ENCODE measurements at places on chromosomes 4 and X.

- no peak for DNase-seq
These were observed 202.2 kb downstream of the CLCN4 start for GRCh38 chrX:10358958-10359357.

- DNase-seq: no peak
These were observed 28.6 kb downstream of the CLNK start for GRCh38 chr4:10655968-10656367.

DNA sequence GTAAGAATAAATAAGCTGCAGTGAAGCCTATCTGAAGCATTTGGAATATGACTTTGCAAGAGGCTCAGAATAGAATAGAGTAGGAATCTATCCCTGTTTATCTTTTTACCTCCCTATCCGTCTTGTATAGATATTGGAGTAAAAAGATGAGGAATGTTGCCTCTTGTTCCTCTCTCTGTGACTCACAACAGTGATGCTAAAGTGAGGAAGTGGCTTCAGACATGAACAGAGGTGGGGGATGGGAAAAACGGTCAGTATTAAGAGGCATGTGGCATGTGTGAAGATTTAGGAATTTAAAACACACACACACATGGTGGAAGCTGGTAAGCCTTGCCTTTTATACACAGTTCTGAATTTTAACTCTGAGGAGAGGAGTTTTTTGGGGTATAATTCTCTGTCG is 3.8 kb upstream of the DCAF4L1 start:
- no peak for DNase-seq

DNA sequence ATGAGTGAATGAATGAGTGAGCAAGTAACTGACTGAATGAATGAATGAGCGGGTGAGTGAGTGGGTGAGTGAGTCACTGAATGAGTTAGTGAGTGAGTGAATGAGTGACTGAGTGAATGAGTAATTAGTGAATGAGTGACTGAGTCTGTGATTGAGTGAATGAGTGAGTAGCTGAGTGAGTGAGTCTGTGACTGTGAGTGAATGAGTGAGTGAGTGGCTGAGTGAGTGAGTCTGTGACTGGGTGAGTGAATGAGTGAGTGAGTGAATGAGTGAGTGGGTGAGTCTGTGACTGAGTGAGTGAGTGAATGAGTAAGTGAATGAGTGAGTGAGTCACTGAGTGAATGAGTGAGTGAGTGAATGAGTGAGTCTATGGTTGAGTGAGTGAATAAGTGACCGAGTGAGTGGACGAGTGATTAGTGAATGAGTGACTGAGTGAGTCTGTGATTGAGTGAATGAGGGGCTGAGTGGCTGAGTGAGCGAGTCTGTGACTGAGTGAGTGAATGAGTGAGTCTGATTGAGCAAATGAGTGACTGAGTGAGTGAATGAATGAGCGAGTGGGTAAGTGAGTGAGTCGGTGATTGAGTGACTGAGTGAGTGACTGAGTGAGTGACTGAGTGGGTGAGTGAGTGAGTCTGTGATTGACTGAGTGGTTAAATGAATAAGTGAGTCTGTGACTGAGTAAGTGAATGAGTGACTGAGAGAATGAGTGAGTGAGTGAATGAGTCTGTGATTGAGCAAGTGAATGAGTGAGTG is 223.0 kb upstream of the PSAPL1 start:
- DNase-seq: no peak

- no peak for DNase-seq
These were observed 30.2 kb upstream of the FAM9C start for GRCh38 chrX:13074297-13075262.

DNA sequence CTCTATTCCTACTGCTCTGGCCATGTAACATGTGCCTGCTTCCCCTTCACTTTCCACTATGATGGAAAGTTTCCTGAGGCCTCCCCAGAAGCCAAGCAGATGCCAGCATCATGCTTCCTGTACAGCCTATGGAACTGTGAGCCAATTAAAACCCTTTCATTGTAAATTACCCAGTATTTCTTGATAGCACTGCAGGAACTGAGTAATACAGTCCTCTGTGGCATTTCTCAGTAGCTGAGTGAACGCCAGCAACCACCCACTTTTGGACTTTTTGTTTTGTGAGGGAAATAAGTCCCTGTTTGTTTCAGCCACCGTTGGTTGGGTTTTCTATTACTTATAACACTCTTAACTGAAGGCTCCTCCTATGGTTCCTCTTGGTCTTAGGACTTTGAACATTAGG is 104.1 kb downstream of the C4orf51 start:
- DNase-seq: no peak
